CD8-positive, alpha-beta T cell (primary cell): ENCODE measurements at places on chromosomes 4 and X. TPM values are rescaled to one million over a fixed set of nuclear protein-coding genes. Genes with fewer than 3 reads are reported as not detected.

DMRTC1B gene
- 0.49 TPM for total RNA-seq

GRCh38 chrX:926070-926469 lies 286.4 kb downstream of the CRLF2 start:
- DNase-seq, result no peak

- DNase-seq, result peak; percentile 76
Observed at GRCh38 chrX:46573331-46573891, at the start of gene CHST7. Gene CHST7, plus strand, starts transcription at chrX:46573765. Its CDS starts 167 bp downstream, at chrX:46573932.

GRCh38 chr4:26032142-26032541 lies 118.1 kb downstream of the SMIM20 start:
- no peak for DNase-seq

GRCh38 chrX:140190441-140191108 lies 225.3 kb upstream of the CXorf66 start:
- DNase-seq, result no peak

GRCh38 chrX:16914058-16914457 lies 32.4 kb upstream of the REPS2 start:
- no peak for DNase-seq

- no peak for DNase-seq
Observed at GRCh38 chr4:129926936-129927335, 831.0 kb downstream of the C4orf33 start.

DNA sequence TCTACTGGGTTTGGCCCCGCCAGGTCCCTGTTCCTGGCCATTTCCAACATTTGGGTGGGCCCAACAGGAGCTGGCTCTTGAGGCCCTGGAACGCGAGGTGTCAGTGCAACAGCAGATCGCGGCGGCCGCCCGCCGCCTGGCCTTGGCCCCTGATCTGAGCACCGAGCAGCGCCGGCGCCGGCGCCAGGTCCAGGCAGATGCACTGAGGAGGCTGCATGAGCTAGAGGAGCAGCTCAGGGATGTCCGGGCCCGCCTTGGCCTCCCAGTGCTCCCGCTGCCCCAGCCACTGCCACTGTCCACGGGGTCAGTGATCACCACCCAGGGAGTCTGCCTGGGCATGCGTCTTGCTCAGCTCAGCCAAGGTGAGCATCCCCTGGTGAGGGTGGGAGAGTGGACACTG lies 5.5 kb downstream of the CCDC120 start:
- no peak for DNase-seq

DNA sequence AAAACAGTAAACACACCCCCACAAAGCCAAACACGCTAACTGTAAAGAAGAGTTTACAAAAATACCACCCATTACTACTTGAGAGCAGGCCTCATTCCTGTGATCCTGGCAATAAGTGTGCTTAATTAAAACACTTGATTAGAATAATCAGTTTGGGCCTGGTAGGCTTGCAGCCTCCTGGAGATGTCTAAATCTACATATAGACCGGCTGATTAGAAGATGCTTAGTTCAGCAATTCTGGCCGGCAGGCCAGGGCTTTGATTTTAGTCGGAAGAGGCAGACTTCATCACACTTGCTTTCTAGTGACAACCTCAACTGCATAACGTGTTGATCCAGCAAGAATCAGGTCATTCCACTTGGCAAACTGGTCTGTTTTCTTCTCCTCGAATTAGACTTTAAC lies 114.0 kb downstream of the DCTD start:
- no peak for DNase-seq

DNA sequence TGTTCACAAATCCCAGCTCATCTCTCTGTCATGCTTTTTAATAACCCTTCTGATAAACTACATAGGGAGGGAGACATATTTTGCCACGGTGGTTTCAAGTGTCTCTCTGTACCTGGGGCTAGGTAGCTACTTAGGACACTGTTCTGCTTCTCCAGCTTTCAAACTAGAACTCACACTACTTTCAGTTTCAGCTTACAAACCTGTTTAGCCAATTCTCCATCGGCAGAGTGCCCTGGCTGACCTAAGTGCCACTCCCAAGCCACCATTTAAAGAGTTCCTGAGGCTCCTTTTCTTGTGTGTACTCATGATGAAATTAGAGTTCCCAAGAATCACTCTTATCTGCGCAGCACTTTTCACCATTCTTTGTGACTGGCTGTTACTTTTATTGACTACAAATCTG lies 899.2 kb downstream of the FAT4 start:
- DNase-seq, result no peak

MUC7 gene
- total RNA-seq, result not detected

- no peak for DNase-seq
Observed at GRCh38 chrX:104707572-104707971, 141.6 kb downstream of the IL1RAPL2 start.

DNA sequence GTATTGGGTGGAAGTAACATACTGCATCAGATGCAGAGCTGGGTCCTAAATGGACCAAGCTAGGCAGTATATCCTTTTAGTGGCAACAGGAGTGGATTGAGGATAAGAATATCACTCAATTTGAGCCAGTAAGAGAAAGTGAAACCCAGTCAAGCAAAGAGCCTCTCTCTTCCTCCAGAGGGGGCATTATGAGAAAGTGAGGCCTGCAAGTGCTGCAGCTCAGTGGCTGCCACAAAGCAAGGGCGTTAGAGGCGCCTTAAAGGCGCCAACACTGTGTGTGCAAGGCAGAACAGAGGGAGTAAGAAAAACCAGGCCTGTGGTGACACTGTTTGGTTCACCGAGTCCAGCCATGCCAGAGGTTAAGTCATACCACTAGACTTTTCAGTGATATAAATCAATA lies 17.5 kb downstream of the STX18 start:
- peak; percentile 48 for DNase-seq

CCNB3 gene
- total RNA-seq, result 0.49 TPM

GRCh38 chrX:8748855-8749254 lies 16.9 kb upstream of the ANOS1 start:
- no peak for DNase-seq

GRCh38 chrX:53239474-53239873 lies 14.5 kb upstream of the KDM5C start:
- DNase-seq, result no peak

DNA sequence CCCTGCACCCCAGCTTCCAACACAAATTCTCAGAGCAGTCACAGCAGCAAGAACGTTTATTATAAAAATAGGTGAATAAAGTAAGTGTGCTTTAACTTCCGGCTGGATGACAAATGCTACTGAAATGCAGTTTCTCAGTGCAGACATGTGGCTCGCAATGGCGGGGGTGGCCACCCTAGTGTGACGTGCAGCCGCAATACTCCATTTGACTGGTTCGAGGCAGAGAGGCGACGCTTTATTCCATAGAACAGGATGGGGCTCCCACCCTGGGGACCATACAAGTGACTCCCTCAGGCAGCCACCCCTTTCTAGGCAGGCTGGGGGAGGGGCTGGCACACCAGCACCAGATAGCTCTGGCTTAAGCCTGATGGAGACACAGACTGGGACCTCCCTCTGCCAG lies 14.5 kb downstream of the TNIP2 start:
- DNase-seq, result no peak

DNA sequence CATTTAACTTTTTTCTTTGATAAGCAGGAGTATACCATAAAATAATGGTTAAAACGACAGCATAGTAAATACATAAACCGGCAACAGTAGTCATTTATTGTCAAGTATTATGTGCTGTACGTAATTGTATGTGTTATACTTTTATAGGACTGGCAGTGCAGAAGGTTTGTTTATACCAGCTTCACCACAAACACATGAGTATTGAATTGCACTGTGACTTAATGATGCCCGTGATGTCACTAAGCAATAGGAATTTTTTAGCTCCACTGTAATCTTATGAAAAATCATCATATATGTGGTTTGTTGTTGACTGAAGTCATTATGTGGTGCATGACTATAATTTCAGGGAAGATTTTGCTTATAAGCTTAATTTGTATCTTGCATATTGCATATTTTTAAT lies 424.6 kb downstream of the PABPC4L start:
- no peak for DNase-seq

PDLIM5 gene
- total RNA-seq, result 22.9 TPM

SSX4 gene
- total RNA-seq, result not detected

GRCh38 chr4:39304651-39305050 lies 61.5 kb downstream of the RFC1 start:
- no peak for DNase-seq
